GM23248 (cell line): ENCODE measurements at places on chromosomes 3 and 15. TPM values are rescaled to one million over a fixed set of nuclear protein-coding genes. Genes with fewer than 3 reads are reported as not detected.

SMARCC1 gene
- total RNA-seq = 29.5 and 31.5 TPM in 2 replicates

- no peak for DNase-seq
Measured at GRCh38 chr15:24678485-24678884, 2.9 kb downstream of the NPAP1 start.

COL6A5 gene
- total RNA-seq = not detected in 2 replicates

DNA sequence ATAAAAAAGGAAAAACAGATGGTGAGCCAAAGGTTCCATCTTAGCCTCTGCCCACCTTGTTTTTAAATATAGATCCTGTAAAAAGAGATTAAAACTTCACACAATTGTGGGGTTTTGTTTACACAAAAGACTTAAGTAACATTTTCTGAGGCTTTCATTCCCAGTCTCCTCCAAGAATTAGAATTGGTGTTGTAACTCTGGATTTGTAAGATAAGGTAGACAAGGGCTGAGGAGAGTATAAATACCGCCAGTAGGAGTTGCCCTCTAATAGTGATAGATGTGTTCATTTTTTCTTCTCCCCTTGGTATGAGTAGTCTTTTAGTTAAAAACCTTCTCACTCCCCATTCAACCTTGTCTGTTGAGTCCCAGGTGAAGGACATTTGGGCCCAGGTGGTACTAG is 8.5 kb downstream of the MINDY2 start:
- DNase-seq = no peak

MST1R gene
- total RNA-seq = 0.32 TPM in 1 of 2 replicates, not detected in the other

SNUPN gene
- total RNA-seq = 31.9 and 33.5 TPM in 2 replicates

GRCh38 chr3:129211772-129212171 is 28.1 kb upstream of the CNBP start:
- DNase-seq = peak; percentile 92

DNA sequence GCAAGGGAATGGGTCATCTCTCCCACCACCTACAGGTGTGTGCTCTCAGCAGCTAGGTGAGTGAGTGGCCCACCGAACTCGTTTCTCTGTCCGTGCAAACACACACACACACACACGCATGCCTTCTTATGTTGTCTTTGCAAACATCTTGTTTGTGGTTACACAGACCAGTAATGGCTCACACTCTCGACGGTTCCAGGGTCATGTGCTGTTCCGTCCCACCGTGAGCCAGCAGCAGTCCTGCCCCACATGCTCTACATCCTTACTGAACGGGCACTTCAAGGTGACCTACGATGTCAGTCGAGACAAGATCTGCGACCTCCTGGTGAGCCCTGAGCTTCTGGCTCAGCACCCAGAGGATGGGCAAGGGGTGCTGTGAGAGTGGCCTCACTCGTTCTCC is 4.3 kb downstream of the ITIH1 start:
- DNase-seq = no peak

GRCh38 chr15:77567202-77567601 is 65.5 kb downstream of the LINGO1 start:
- no peak for DNase-seq

DNA sequence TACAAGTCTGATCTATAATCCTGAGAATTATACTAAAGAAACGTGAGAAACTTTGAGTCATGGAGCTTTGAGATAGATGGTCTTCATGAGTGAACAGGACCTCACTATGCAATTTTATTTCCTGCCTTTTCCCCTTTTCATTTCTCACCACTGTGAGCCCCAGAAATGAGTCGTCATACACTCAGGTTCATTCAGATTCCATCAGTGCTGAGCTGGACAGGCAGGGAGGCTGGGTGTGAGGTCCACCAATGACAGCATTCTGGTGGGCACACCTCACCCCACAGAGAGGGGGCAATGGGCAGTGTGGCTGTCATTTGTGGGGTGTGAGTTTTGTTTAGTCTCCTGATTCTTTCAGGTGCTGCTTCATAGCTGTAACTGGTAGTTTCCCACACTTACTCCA is 16.9 kb downstream of the TIGIT start:
- peak; percentile 47 for DNase-seq

TNK2 gene
- total RNA-seq = 8.5 and 12.3 TPM in 2 replicates

DNA sequence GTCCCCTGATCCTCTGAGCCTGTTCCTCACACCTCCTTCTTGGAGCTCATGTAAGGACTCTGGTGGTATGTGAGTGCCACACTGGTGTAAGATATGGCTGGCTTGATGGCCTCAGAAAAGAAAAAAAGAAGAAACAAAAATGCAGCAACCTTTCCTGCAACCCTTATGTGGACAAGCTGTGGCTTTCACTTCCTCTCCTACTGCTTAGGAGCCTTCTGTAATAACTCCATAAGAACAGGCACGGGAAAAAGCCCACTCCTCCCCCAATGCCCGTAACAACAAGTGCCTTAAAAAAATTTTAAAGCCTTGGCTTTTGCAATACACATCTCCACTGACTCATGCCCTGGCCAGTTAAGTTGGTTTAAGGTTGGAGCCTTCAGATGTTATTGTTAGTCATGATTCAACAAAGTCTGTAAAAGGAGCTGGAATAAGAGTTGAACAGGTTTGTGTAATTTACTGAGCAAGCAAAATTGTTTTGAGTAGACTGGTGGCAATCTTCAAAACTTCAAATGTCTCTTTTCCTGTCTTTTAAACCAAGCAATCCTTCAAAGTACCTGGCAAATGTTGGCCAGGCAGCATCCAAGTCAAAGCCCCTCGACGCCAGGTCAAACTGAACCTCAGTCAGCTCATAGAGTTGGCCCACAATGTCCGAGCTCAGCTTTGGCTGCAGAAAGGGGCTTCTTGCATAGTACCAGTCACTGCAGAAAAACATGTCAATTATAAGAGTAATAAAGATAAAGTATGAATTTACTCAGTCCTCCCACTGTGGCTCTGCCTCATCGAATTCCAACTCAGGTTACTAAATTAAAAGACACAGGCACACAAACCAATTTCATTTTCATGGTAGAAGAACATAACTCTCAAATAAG is 22.9 kb downstream of the FYCO1 start:
- peak; percentile 95 for DNase-seq

DNA sequence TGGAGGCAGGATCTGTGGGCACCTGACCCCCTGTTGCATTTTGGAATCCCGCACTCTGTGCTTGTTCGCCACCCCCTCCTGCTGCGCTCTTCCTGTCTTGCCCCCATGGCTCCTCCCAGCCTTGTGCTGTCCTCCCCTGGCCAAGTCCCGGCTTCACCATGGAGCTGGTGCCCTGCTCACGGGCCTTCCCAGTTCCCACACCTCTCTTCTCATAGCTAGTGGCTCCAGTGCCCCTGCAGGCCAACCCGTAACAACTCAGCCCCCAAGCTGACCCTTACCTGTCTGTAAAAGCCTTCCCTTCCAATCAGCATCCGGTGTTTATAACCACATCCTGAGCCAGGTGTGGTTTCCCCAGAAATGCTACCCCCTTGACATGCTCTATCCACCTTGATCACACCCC is 407.7 kb upstream of the C2CD4B start:
- DNase-seq = no peak

GRCh38 chr3:150114273-150114672 is 143.6 kb upstream of the PFN2 start:
- DNase-seq = no peak

DNA sequence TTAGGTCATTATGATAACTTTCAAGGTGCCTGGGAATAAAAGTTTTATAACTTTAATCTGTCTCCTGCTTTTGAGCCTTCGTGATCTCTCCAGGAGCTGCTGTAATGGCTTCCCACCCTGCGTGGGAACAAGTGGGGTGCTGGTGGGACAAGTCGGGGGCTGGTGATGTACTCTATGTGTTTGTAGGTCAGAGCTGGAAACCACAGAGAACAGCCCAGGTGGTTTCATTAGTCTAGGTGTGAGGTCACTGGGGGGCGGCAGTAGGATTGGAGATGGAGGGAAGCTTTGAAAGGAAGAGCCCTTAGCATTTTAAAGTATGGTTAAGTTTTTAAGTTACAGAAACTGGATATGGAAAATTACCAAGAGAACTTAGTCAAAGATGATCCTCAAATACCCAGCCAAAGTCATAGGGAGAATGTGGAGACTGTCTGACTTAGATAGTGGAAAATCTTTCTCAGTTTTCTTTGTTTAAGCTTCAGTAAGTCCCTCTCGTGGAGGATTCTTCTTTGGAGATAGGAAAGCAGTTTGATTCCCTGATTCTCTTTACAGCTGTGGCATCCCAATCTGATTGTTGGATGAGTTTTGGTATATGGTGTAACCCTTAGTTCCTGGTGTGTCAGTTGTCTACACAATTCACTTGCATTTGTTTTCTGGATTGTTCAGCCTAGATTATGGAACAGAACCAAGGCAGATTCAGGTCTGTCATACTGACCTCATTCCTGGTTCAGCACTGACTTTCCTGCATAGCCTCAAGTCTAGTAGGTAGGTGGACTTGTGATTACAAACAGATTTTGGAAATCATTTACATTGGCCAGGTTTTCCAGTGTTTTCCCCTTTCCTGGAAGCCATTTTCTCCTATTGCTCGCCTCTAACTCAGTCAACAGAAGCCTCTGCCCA is 115.6 kb downstream of the FNDC3B start:
- DNase-seq = peak; percentile 71

COL7A1 gene
- 27.9 and 33.6 TPM in 2 replicates for total RNA-seq

MAN2A2 gene
- 5.9 and 7.7 TPM in 2 replicates for total RNA-seq

- DNase-seq = no peak
Measured at GRCh38 chr3:11467875-11468274, 175.8 kb downstream of the VGLL4 start.

DNA sequence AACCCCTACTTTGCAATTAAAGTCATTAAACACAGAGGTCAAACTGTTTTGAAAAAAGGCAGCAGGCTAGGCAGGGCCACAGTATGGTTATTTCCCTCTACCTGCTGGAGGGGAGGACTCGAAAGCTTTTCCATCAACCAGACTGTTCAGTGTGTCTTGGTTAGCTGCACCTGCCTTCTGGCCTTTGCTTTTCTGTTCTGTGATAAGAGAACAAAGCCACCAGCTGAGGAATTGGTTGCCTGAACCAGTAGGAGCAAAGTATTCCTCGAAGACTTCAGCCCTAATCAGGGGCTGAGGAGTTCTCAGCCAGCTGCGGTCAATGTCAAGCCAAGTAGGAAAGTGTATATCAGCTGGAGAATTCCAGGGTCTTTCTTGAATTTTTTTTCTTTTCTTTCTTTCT is 132.5 kb downstream of the SOX2 start:
- no peak for DNase-seq
